Activated naive CD8-positive, alpha-beta T cell treated with anti-CD3 and anti-CD28 coated beads, Interleukin-2, amount 10 ng/mL, durations not matched to agents 7 days and 5 days (primary cell): ENCODE measurements at places on chromosomes 13 and 19. TPM values are rescaled to one million over a fixed set of nuclear protein-coding genes. Genes with fewer than 3 reads are reported as not detected.

ZNF611 gene
- 41.7 TPM for total RNA-seq

GRCh38 chr19:48859711-48860572 lies 8.5 kb downstream of the PLEKHA4 start:
- peaks cover 3% of the 10 kb centered on the region for H3K4me1 ChIP-seq
- H3K27ac ChIP-seq = no peak overlapping the region
- no peaks in the 10 kb centered on the region for H3K36me3 ChIP-seq
- H3K4me3 ChIP-seq = no peak overlapping the region
- peaks cover 5% of the 10 kb centered on the region for H3K27me3 ChIP-seq

DNA sequence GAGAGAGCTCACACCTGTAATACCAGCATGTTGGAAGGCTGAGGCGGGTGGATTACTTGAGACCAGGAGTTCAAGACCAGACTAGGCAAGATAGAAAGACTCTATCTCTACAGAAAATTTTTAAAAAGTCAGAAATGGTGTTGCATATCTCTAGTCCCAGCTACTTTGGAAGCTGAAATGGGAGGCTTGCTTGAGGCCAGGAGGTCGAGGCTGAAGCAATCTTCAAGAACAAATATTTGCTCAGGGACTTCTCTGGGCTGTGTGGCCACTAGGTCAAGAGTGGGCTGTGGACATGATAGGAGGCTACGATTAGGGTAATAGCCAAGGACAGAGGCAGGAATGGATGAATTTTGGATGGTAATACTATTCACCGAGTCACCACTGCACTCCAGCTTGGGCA lies 135.8 kb upstream of the PEG3 start:
- no peak overlapping the region for H3K4me3 ChIP-seq
- no peaks in the 10 kb centered on the region for H3K4me1 ChIP-seq
- no peaks in the 10 kb centered on the region for H3K36me3 ChIP-seq
- DNase-seq = no peak

DNA sequence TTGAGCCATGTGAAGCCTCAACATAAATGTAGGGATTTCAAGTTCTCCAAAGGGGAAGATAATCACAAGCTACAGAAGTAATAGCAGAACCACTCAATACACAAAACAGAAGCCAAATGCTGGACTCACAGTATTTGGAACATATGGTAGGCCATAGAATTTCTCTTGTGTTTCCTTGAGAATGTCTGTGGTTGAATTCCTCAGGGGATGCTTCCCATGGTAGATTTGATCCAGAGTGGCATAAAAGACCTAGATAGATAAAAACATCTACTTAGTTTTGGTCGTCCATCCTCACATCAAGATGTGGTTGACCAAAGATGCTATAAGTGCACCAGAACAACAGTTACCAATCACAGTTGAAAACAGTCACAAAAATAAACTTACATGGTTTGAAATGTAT lies 83.4 kb downstream of the MIPEP start:
- no peak overlapping the region for H3K4me3 ChIP-seq
- DNase-seq = no peak
- H3K27me3 ChIP-seq = no peaks in the 10 kb centered on the region

F10 gene
- not detected for total RNA-seq

DNA sequence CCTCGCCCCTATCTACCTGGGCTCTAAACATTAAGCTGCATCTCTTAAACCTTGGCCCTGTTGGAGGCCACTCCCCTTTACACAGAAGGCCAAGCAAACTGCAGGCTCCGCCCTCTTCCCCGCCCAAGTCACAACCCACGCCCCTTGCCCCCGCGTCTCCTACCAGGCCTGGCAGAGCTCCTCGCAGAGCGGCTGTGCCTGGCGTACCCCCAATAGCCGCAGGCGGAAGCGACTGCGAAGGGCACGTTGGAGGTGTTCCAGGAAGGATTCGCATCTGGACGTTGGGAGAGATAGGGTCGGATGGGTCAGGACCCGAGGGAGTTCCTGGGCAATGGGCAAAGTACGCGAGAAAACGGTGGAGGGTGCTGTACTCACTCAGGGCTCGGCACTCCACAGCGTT lies 5.9 kb downstream of the RTBDN start:
- peaks cover 69% of the 10 kb centered on the region for H3K27me3 ChIP-seq
- peaks cover 12% of the 10 kb centered on the region for H3K4me1 ChIP-seq
- H3K36me3 ChIP-seq = no peaks in the 10 kb centered on the region
- H3K27ac ChIP-seq = no peak overlapping the region

GRCh38 chr19:30512176-30513081 lies 140.2 kb downstream of the ZNF536 start:
- DNase-seq = no peak
- no peaks in the 10 kb centered on the region for H3K4me1 ChIP-seq
- no peaks in the 10 kb centered on the region for H3K27me3 ChIP-seq
- H3K36me3 ChIP-seq = no peaks in the 10 kb centered on the region
- no peak overlapping the region for H3K27ac ChIP-seq

GRCh38 chr19:45527731-45528130 lies 20.5 kb downstream of the VASP start:
- peaks cover 20% of the 10 kb centered on the region for H3K4me1 ChIP-seq
- H3K36me3 ChIP-seq = peaks cover 20% of the 10 kb centered on the region
- H3K27ac ChIP-seq = no peak overlapping the region

DNA sequence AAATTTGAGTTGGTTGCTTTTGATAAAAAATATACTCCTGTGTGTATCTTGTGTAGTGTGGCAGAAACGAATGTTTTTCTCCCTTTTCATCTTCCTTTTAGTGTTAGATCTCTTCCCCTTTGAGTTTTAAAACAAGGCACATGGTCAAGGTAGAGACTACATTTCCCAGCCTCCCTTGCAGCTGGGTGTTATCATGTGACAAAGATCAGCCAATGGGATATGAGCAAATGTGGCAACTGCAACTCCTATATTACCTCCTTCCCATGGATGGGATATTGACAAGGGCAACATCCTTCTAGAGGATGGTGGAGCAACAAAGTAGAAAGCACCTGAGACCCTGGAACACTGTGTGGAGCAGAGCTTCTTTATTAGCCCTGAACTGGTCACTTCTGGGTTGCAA lies 42.4 kb downstream of the ADGRE3 start:
- no peak for DNase-seq
- no peaks in the 10 kb centered on the region for H3K4me1 ChIP-seq
- no peaks in the 10 kb centered on the region for H3K27me3 ChIP-seq
- H3K27ac ChIP-seq = no peak overlapping the region

DNA sequence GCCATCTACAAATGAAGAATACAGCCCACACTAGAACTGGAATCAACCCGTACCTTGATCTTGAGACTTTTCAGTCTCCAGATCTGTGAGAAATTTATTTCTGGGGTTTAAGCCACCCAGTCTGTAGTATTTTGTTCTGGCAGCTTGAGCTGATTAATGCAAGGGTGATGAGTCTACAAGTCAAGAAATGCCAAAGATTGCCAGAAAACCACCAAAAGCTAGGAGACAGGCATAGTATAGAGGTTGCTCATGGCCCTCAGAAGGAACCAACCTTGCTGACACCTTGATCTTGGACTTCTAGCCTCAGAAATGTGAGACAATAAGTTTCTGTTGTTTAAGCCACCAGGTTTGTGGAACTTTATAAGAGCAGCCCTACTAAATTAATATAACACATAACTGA lies 428.2 kb upstream of the KLF12 start:
- no peaks in the 10 kb centered on the region for H3K4me1 ChIP-seq
- no peak overlapping the region for H3K4me3 ChIP-seq
- peaks cover 2% of the 10 kb centered on the region for H3K27me3 ChIP-seq
- H3K36me3 ChIP-seq = no peaks in the 10 kb centered on the region
